ENCODE measurements at places on chromosomes 11 and 22.

GRCh38 chr11:94588366-94588942, 21.3 kb downstream of the PIWIL4 start:
- no peak for DNase-seq

GRCh38 chr11:128282053-128282452, 305.3 kb downstream of the ETS1 start:
- no peak for DNase-seq

GRCh38 chr11:59291228-59291627, 67.5 kb upstream of the OR5AN1 start:
- DNase-seq: no peak

- no peak for DNase-seq
These were observed 4.9 kb downstream of the TBRG1 start for GRCh38 chr11:124627546-124627945.

GRCh38 chr11:118227865-118228785, 3.3 kb upstream of the JAML start:
- no peak for DNase-seq

GRCh38 chr11:5043380-5043779, 2.9 kb upstream of the OR52J3 start:
- no peak for DNase-seq

DNA sequence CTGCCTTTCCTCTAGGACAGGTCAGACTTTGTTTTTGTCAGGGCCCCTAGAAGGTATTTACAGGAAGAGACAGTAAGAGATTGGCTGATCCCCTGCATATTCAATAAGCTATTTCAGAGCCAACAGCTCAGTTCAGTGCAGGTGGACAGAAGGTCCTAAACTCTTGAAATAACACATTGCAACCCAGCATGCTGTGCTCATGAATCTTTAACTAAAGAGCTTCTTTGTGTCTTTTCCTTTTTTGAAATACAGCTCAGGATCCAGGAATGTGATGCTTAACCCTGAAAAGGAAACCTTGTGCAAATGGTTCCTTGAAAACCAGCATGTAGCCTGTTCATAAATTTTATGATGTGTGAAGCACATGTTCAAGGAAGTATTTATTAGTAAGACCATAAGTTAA, 43.9 kb downstream of the BBOX1 start:
- no peak for DNase-seq

DNA sequence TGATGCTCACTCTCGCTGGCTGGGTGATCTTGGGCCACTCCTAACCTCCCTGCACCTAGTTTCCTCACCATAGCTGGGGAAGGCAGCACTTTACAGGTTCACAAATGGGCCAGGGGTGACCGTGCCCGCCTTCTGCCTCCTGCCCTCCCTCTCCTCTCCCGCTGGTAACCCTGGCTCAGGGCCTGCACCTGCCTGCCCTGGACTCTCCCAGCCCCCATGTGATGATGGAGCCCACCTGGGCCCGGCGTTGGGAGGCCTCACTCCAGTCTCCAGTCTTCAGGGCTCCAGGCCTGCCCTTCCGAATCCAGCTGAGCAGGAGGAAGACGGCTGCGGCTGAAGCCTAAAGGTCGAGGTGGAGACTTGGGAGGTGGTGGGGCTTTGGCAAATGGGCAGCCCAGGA, 152.9 kb downstream of the CACNA1I start:
- DNase-seq: no peak

DNA sequence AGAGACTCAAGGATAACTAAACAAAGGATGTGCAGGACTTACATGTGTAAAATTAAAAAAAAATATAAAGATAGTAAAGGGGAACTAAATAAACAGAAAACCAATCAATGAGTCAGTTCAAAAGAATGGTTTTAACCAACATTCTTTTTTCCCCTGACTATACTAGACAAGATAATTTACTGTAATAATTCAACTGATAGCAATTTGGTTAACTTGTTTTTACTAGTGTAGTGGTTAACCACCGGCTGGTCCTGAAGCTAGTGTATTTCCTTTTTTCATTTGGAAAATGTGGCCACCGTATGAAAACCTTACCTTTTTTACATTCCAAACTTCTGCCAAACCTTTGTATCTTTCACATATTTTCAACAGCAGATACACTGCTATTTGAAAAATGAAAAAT, 123.1 kb downstream of the ARHGAP42 start:
- no peak for DNase-seq

DNA sequence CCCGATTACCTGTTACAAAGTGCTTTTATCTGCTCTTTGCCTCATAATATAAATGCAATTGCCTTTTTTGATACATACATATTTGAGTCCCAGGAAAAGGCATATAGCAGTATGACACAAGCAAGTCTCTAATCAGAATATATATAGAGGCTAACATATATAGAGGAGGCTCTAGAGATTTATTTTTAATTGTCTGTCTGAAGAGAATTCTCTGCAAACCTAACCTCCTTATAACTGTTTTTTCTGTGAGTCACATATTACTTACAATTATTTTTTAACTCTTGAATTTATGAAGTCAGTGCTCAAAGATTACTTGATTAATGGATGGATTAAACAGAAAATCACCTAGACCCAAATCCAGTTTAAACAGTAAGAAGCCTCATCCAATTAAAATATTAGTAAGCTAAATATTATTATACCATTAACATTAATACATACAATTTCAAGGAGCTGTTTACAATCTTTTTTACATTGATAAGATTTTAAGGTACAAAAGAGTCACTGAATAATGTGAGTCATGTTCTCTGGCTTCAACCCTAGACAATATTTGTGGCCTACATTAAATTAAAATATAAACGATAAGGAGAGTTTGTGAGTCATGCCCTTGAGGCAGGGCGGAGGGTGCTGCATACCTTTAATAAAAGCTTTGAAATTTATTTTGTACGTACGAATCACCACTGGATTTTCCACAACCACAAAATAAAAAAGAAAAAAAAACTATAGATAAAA, 19.2 kb upstream of the MMP13 start:
- DNase-seq: no peak

DNA sequence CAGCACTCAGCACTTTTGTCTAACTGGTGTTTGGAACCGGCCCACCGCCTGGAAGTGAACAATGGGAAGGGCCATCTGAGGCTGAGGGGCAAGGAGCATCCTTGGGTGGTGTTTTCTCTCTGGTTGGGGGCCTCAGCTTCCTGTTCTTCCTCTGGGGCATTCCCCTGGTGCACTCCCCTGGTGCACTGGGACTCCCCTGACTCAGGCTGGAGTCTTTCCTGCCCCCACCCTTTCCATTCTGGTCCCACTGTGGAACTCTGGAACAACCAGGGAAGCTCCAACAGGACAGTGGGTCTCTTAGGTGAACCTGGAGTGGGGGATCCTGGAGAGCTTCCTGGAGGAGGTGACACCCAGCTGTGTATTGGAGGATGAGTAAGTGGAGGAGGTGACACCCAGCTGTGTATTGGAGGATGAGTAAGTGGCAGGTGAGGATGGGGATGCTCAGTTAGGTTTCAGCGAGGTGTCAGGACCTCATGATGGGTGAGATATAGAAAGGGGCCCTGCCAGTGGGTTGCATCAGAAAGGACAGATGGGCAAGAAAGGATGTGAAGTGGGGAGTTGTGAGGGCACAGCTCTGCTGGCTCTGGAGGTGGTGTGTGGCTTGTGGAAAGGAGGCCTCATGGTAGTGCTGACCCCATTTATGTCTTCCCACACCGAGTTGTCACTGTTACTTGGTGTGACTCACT, 132.1 kb downstream of the OSBP2 start:
- no peak for DNase-seq

DNA sequence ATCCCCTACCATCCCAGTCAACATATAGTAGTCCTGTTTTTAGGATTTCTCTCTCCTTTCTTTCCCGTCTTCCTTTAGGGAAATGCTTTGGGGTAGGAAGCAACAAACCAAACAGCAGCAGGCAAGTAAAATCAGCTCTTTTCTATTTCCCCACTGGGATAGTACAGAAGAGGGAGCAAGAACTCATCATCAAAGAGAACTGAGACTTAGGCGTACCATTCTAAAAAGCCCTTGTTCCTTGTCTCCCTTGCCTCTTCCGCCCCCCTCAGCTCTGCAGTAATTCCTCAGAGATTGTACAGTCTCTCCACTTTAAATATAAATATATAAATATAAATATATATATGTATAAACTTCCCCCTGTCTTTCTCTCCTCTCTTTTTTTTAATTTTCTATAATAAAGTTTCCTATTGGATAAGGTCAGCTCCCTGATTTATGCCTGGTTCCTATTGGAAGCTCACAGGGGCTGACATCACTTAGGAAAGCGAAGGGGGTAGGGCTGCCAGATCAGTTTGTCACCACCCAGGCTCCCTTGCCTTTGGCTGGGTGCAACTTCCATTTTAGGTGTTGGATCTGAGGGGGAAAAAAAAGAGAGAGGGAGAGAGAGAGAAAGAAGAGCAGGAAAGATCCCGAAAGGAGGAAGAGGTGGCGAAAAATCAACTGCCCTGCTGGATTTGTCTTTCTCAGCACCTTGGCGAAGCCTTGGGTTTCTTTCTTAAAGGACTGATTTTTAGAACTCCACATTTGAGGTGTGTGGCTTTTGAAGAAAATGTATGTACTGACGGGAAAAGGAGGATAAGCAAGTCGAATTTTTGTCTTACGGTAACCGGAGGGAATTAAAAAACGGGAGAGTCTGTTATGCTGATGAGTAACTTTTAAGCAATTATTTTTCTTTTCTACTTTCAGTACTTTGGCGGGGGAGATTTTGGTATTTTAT, at the start of gene CTNND1:
TSS of gene CTNND1 (plus strand) at position 502 of the 934 bp plus-strand sequence. CDS start 29,677 bp downstream, outside the sequence.
- DNase-seq: no peak

DNA sequence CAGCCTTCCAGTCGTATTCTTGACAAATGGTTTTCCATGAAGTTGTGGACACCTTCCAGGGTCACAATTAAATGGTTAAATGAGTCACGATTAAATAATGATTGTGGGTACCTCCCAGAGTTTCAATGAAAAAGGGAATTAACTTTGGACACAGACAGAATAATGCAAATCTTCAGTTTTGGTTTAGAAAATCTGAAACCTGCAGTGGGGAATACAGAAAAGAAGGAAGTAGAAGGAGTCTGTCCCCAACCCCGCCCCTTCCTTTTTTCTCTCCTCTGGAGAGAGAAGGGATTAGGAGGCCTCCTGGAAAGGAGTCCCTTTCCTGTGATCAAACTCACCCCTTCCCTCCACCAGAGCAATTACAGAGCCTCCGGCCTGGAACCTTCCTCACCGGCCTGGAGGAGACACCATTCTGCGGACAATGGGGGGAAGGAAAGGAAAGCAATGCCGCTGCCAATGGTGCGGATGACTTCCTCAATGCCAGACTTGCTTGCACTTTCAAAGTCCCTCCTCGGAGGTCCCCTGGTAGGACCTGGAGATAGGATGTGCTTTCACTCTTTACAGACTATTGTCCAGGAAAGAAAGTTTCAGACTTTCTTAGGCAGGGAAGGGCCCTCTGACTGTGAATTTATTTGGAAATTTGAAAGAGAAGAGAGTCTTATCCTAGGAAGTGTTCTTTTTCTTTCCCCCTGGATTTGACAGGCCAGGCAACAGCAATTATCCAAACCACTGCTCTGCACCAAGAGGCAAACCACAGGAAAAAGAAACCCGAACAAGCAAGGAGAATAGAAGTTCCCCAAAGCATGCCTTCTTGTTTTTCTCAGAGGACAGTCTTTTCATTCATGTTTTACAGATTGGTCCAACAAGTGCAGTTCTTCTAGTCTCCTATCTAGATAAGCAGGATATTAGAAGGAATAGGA, 86.8 kb downstream of the PTPRJ start:
- no peak for DNase-seq

DNA sequence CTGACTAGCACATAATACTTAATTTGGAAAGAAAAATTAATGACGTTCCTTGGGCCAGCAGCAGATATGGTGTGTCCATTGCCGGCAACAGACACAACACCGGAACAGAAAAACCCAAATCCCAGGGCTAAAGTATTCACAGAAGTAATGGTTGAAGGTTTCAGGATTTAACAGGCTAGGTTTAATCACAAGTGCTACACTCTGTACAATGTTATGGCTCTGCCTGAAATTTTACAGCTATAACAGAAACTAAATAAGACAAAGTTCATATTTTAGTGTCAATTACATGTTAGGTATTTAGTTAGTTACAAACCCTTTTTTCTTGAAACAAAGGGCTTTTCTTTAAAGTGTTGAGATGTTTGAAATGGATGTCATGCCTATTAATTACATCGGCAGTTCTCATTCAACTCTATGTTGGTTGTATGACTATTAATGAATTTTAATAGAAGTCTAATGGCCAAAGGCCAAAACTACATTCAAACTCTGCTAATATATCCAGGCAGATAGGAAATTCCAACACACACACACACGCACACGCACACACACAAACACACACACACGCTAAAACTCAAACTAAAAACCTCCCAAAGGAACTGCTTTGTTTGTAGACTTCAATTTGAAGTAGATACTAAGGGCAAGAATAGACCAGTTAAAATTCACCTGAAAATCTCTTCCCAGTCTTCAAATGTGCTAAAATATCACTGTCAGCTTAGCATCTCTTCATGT, 27.8 kb upstream of the CLNS1A start:
- DNase-seq: no peak

GRCh38 chr11:27976262-27976661, 131.7 kb downstream of the KIF18A start:
- DNase-seq: no peak

DNA sequence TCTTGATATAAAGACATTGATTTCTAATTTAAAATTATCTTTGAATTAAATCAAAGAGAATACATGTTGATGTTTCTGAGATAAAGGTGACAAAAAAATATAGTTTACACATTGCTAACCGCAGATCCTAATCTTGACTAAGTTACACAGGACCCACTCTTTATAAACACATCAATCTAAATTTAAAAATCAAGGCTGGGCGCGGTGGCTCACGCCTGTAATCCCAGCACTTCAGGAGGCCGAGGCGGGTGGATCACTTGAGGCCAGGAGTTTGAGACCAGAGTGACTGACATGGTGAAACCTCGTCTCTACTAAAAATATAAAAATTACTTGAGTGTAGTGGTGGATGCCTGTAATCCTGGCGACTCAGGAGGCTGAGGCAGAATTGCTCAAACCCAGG, 1.9 kb downstream of the ARFGAP3 start:
- DNase-seq: no peak

DNA sequence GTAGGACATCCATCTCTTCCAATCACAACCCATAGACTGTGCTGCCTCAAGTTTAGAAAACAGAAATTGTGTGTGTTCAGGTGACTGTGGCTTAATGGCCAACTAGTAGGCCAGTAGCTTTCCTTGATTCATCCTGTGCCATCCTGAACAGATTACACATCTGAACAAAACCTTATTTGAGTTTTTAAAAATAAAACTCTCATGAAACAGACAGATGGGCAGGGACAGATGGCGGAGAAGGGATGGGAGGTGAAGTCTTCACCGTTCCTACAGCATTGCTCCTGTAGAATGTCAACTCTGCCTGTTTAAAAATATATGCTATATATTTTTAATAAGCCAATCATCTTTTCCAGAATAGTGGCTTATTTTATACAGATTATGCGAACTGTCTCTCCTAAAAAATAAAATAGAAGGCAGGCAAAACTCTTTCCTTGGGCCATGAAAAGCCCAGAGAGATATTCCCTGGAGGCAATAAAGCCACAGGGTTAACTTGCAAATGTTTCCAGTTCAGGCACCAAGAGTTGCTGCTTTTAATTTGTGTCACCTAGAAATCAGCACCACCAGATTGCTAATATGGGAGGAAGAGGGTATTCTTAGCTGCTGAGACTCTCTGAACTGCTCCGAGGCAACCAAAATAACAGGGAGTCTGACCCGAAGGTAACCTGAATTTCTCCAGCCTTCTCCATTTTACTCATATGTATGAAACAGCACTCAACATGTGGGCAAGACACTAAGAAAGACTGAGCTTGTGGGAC, 861.2 kb downstream of the OPCML start:
- no peak for DNase-seq

GRCh38 chr22:48238284-48238915, 1476.0 kb downstream of the TBC1D22A start:
- no peak for DNase-seq

- DNase-seq: no peak
These were observed 39.6 kb upstream of the CTTN start for GRCh38 chr11:70358753-70359152.

Measured in CD4-positive, alpha-beta T cell (primary cell).